ENCODE measurements at places on chromosomes 6 and 20.
A peak's percentile ranks its signal among the peaks of the same experiment; 100 is the strongest.

- no peak for DNase-seq
Measured at GRCh38 chr20:4782378-4782772, 60.7 kb downstream of the PRND start.

- no peak for DNase-seq
Measured at GRCh38 chr6:44190715-44191114, 26.0 kb upstream of the MYMX start.

GRCh38 chr6:44896701-44897100 is 431.4 kb upstream of the RUNX2 start:
- DNase-seq, result no peak

DNA sequence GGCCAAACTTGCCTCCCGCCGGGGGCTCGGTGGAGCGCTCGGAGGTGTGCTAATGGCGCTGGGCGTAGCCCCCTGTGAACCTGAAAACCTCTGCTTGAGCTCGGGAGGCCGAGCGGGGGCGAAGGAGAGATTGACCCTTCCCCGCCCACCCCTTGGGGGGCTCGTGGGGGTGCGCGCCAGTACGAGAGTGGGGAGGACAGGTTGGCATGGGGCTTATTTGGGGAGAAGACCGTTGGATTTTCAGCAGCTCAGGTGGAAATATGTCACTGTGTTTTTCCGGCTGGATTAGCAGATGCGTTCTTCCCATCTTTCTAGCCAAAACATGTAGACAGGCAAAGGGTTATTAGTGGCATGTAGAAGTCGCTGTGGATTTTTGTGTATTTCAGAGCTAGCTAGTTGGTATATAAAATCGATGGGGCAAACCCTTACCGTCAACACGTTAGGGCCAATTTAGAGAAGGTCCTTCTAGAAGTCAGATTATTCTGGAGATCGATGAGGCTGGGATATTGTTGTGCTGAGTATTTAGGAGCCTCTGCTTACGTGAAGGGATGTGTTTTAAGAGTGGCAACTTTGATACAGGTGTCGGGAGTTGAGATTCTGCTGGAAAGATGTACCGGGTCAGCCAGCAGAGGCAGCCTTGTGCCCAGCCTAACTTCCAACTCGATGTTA is 525 bp downstream of the NCOA7 start:
- peak; percentile 71 for DNase-seq

GRCh38 chr20:34876406-34877282 is at the start of gene ACSS2:
ACSS2 (plus strand) TSS chr20:34876612; CDS start chr20:34876646, 34 bp downstream.
- no peak for DNase-seq

DNA sequence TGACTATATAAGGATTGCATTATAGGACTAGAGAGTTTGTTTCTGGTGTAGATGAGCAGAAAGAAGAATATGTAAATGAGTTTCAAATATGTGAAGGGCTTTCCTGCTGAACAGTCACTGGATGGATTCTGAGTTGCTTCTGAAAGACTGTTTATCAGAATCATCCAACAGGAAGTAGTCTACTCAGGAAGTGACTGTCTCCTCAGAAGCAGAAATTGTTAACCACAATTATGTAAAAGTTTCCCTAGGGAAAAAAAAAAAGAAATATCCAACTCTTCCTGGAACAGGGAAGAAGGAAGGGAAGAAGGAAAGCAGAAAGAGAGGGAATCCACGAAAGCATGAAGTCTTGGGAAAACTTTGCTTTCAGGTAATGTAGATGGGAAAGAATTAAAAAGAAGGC is 138.9 kb downstream of the TENT5A start:
- no peak for DNase-seq

GRCh38 chr20:58698741-58699622 is 6.4 kb downstream of the NPEPL1 start:
- DNase-seq, result no peak
